Activated CD4-positive, alpha-beta T cell treated with anti-CD3 and anti-CD28 coated beads for 36 hours (primary cell): ENCODE measurements at places on chromosomes 5 and 9.
A peak's percentile ranks its signal among the peaks of the same experiment; 100 is the strongest.

- no peak for DNase-seq
Observed at GRCh38 chr9:124280176-124280691, 22.5 kb downstream of the NEK6 start.

- no peak for DNase-seq
Observed at GRCh38 chr5:79806741-79807140, 117.1 kb downstream of the CMYA5 start.

- no peak for DNase-seq
Observed at GRCh38 chr9:97845130-97845529, 7.9 kb upstream of the FOXE1 start.

DNA sequence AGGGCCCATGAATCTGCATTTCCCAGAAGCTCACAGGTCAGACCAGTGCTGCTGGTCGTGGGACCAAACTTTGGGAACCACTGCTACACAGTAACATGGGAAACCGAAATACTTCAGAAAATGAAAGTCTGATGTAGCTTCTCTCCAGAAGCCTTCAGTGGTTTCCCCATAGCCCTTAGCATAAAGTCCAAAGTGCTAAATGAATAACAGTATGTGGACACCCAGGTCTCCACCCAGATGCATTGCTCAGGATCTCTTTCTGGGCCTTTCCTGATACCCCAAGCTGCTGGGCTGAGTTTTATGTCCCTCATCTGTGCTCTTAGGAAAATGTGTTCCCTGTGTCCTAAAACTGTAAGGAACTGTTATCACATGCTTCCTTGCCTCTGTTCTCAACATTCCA lies 100.4 kb downstream of the NFIB start:
- no peak for DNase-seq

GRCh38 chr9:34384368-34385165 lies 7.9 kb upstream of the MYORG start:
- no peak for DNase-seq

GRCh38 chr9:122991370-122991830 lies 42.1 kb upstream of the GPR21 start:
- peak; percentile 66 for DNase-seq

GRCh38 chr5:53010814-53011213 lies 21.7 kb downstream of the ITGA2 start:
- no peak for DNase-seq

GRCh38 chr9:28092981-28093936 lies 520.0 kb upstream of the C9orf72 start:
- no peak for DNase-seq

GRCh38 chr5:74978345-74978744 lies 74.0 kb downstream of the GCNT4 start:
- no peak for DNase-seq

- DNase-seq: no peak
Observed at GRCh38 chr5:40984884-40985283, 75.6 kb downstream of the C7 start.

DNA sequence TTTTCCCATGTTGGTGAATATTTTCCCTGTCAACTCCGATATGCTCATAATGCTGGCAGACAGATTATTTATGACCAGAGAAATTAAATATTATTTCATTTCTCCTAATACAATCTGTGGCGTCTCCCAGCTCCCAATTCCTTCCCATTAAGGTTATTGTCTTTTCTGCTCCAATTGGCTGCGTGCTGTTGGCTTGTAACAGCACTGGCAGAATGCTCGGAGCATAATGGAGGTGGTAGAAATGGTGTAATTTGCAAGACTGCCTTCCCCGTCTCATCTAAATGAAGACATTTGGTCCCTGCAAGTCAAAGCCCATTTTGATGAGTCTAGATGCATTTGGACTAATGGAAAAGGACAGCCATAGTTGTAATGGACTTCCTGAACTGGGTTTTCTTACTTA lies 601.7 kb downstream of the BRINP1 start:
- no peak for DNase-seq

DNA sequence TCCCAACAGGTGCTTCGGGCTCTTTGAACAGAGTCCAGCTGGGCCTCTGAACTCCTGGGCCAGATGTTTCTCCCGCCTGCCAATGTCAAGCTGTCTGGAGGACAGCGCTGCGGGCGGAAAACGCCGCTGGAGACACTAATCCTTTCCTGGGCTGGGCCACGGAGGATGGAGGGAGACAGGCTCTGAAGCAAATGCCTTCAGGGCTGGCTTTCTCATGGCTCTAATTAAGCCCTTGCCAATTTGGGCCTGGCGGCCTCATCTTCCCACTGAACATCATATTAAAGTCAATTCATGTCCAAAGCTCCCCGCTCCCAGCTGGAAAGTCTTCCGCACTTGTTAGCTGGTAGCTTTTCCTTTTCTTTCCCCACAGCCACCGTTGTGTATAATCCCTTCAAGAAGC lies 72.7 kb downstream of the NTNG2 start:
- no peak for DNase-seq

DNA sequence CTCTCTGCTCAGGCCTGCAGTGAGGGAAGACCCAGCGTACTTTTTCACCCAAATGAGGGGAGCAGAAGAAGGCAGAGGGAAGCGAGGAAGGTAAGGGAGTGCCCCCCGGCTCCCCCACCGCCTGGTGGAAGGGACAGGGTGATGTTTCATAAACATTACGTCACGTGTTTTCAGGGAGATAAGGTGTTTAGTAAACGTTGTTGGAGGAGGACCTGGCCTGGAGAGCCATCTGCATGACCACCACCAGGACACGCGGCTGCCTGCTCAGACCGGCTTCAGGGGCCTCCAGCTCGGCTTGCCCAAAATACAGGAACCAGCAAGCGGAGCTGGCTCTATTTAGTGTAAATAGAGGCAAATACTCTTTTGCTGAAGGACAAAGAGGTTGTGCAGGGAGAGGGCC lies 40.0 kb upstream of the C5orf58 start:
- no peak for DNase-seq

DNA sequence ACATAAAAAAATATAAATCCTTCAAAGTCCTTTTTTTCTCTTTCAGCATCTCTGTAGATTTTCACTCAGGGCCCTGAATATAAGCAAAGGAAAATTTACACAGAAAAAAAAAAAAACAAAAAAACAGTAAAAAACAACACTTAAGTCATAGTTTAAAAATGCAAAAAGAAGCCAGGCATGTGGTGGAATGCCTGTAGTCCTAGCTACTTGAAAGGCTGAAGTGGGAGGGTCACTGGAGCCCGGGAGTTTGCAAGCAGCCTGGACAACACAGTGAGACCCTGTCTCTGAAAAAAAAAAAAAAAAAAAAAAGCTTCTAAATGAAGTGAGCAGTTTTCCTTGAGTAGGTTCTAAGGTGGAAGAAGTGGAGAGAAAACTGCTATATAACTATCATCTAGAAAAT lies 55.0 kb upstream of the BNC2 start:
- DNase-seq: no peak

DNA sequence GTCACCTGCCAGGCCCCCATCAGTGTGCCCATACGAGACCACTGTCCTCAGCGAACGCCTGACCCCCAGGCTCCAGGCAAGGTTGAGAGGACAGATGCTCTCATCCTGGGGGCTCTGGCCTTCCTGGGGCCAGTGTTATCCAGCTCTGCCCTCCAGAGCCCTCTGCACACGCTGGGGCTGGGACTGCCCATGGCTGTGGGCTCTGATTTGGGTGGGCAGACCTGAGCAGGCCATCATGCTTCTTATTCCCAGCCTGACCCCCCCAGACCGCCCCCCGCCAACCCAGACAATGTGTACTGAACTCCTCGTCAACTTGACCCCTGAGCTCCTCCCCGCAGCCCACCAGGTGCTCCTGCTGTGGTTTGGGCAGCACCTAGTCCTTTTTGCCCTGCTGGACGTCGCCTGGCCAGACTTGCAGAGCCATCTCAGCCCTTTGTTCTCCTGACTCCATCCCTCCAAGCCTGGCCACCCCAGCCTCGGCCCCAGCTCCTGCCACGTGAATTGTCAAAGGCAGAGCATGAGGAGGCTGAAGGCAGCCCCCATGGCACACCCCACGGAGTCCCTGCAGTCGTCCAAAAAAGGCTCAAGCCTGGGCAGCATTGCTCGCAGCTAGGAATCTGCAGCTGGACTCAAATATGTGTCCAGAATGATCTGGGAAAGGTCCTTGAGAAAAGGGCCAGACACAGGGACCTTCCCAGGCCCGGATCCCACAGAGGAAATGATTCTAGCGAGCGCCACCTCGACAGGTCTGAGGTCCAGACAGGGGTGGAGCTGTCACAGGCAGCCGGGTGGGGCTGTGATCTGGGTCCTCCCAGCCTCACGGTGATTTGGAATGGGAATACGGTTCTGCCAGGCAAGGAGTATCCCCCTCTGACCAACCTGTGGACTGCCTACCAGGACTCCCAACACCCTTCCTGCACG lies 87.0 kb downstream of the ADAMTS2 start:
- DNase-seq: no peak

DNA sequence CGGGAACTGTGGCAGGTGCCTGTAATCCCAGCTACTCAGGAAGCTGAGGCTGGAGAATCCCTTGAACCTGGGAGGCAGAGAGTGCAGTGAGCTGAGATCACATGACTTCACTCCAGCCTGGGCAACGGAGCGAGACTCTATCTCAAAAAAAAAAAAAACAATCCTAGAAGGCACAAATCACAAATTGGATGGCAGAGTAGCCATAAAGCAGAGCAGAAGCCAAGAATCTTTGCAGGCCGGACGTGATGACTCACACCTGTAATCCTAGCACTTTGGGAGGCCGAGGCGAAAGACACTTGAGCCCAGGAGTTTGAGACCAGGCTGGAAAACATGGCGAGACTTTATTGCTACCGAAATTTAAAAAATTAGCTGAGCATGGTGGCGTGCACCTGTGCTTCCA lies 9.2 kb upstream of the FUBP3 start:
- DNase-seq: no peak

DNA sequence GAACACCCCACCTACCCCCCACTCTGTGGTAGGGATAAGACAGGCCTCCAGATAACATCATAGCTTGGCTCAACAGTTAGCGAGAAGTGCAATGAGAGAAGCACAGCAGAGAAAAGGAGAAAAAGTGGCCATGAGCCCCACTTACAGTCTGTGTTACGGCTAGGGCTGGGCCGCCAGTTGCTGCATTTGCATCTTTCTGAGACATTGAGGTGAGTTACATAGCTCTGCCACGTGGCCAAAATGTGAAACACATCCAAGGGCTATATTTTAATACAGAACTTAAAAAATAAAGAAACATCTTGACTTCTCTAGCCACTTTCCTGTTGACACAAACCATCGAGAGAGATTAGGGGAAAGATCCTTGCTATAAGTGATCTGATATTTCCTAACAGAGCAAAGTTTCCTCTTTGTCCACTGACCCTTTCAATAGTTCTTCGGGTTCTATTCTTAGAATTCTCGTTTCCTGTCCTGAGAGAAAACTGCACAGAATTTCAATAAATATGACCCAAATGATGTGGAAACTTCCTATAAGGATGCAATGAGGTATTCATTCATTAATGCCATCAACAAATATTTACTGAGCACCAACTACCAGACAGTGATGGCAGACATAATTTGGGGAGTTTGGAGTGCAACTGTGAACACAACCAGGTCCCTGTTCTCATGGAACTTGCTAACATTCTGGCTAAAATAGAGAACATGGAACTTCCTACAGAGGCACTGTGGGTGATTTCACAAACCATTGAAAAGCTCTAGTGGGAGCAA lies 3.2 kb upstream of the TLE4 start:
- DNase-seq: no peak

GRCh38 chr5:78793907-78794662 lies 145.5 kb upstream of the LHFPL2 start:
- DNase-seq: no peak

DNA sequence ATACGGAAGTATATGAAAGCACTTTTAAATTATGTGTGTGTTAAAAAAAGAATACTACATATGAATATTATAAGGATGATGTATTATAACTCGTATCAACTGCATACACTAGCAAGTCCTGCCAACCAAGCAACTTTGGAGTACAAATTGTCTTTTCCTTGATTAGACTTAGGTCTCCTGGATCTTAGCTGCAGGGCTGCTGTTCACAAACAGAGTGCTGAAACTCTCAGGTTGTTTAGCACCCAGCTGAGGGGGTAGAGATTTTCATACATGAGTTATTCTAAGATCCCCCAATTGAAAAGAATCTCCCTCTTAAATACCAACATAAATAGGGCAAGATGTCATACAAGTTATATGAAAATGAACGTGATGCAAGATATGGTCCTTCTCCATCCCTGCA lies 149.8 kb upstream of the TNC start:
- DNase-seq: no peak

DNA sequence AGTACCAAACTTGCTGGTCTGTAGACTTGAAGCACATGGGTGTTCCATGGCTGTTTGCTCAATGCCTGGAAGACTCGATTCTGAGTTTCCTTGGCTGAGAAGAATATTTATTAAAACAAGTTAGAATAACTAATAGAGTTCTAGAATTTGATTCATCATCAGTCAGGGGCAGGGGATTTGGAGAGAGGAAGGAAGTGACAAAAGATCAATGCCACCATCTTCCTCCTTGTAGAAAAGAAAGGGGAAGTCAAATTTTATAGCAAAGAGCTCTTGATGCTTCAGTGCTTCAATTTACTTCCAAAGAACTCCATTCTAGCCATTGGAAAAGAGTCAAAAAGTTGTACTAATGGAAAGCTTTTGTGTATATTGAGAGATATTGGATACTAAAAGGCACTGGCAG lies 236.3 kb downstream of the MCTP1 start:
- DNase-seq: no peak

DNA sequence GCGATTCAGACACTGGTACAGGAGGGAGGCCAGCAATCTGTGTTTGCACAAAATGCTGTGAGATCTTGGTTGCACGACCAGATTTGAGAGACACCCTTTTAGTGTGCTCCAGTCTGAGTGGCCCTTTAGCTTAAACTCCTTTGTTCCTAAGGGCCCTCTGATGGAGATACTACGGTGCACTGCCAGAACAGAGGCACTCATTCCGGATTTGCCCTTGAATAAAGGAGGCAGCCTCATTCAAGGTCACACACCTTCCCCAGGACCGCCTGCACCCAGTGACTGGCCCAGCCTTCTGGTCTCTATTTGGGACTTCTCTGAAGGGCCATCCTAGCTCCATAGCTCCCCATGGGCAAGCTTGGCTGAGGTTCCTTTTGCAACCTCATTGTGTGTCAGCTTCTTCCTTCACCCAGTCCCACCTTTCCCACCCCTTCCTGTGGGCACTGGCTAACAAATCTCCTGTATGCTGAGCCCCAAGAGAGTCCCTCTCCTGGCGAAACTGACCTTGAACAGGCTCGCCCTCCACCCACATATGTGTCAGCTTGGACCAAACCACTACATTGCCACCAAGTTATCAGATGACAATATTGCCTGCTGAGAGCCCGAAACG lies 191.7 kb downstream of the GABBR2 start:
- DNase-seq: no peak
